ENCODE measurements at places on chromosomes 1 and 21.

- no peak for DNase-seq
Observed at GRCh38 chr1:69175053-69175452, 392.7 kb upstream of the LRRC7 start.

GRCh38 chr1:180964595-180964994 lies 51.9 kb downstream of the KIAA1614 start:
- no peak for DNase-seq

DNA sequence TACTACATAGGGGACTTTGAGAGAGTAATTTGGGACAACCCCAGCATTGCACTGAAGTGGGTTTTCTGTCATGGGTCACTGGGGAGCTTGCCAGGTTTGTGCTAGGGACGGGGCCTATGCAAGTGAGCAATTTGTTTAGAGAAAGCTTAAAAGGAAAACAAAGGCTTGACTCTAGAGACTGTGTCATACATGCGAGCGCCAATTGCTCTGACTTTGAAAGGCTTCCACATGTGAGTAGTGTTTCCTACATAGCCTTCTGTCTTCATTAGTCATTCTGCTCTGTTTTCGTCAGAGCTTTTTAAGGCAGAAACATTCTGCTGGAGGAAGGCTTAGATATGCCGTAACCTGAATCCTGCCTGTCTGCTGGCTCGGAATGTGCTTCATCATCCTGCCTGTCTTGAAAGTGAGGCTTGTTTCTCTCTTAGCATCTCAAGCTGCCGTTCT lies 28.4 kb downstream of the TRIM45 start:
- DNase-seq = no peak

- DNase-seq = no peak
Observed at GRCh38 chr21:39454949-39455668, 3.3 kb downstream of the SH3BGR start.

DNA sequence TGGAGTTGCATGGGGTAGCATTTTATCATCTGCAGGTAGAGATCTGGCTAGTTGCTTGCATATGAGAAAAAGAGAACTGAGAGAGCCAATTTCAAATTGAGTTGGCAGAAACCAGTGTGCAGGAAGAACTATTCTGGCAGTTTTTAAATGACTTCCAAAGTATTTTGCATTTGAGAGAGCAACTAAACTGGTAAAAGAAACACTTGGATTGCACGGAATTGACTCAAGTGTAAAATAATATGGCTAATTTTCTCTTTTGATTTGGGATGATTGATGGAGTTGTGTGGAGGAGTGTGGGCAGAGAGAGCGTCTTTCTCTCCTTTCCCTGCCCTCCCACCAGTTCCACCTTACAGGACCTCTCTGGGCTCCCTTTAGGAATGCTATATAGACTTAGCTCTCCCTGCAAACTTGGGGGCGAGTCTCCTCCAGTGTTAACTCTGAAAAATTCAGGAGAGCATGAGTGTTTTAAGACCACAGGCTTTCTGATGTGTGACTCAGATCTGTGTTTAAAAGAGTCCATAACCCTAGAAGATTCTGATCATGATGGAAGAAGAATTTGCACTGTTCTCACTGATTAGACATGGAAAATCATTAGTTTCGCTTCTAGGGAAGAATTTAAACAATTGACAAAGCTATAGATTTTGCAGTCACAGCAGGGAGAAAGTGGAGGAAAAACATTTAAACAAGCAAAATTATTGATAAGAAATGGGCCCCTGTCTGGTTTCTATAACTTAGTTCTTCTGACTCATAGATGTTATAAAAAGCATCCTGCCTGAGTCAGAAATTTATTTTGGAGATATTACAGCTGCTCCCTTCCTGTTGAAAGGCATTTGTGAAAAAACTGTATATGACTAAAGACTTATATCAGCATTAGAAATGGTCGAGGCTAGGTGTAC lies 24.9 kb upstream of the CTBS start:
- DNase-seq = no peak

DNA sequence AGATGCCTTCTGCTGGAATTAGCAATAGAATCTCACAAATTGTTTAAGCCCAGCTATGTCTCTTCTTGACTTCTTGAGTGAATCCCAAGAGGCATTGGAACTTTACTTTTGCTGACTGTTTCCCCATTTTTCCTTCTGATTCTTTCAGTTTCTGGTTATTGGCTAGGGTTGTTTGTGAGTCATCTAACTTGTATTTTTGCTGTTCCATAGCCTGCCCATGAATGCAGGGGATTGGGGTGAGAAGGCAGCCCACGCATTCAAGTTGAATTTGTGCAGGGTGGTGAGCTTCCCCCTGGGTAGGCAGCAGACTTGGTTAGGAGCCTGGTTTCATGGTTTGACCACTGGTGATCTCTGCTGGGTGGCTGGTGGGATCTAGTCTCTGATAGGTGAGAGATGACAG lies 10.4 kb upstream of the KLF17 start:
- no peak for DNase-seq

GRCh38 chr1:222709700-222710153 lies 2.6 kb downstream of the AIDA start:
- DNase-seq = no peak

GRCh38 chr1:208446271-208446691 lies 202.1 kb upstream of the PLXNA2 start:
- DNase-seq = no peak

- DNase-seq = peak; percentile 16
Observed at GRCh38 chr1:153355445-153356071, 2.1 kb upstream of the S100A9 start.

GRCh38 chr1:40855513-40855912 lies 6.7 kb downstream of the CITED4 start:
- no peak for DNase-seq

DNA sequence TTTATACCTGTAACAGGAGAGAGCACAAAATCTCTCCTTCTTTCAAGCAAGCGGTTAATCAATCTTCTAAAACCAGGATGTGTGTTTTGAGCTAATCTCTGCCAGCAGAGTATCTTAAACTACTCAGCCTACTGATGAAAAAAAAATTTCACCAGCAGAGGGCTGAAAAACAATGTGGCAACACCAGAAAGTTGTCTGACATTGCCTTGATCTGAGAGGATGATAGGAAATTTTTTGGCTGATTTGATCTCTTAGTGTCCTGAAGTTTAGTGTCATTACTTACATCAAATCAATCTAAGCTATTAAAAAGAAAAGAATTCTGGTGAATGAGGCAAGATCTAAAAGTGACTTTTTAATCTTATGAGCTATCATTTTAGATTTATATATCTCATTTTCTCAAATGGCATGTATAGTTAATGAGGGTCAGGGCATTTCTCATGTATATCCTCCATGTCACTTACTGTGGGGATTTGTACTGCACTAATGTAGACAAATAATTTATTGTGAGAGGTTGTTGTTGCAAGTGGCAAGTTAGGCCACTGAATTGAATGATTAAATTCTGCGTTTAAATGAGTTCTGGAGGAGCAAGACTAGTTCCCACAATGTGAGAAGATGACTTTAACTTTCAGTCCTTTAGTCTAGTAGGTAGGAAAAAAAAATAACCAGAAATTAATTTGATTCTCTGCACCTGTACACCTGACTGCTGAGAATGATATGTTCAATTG lies 10.9 kb downstream of the ADAMTS1 start:
- no peak for DNase-seq

DNA sequence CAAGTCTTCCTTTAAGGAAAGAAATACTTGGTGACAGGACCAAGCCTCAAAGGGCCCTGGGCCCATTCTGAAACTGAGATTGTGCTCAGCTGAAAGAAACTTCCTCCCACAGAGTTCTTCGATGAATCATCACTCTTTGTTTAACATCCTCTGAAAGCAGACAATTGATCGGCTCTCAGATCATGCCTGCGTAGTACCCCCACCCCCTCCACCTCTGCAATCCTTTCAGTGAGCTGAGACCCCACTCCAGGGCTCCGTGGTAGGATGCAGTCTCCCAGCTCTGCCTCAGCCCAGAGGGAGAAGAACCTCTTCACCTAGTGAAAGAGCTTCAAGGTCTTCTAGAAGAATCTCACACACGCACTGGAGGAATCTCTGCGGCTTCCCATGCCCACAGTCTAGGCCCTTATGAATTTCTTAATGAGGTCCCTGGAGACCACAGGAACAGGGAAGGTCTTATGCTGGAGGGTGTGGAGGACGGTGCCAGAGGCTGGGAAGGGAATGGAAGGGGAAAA lies 104.9 kb upstream of the SOD1 start:
- DNase-seq = peak; percentile 25

GRCh38 chr1:160454371-160455152 lies 54.2 kb downstream of the VANGL2 start:
- no peak for DNase-seq

DNA sequence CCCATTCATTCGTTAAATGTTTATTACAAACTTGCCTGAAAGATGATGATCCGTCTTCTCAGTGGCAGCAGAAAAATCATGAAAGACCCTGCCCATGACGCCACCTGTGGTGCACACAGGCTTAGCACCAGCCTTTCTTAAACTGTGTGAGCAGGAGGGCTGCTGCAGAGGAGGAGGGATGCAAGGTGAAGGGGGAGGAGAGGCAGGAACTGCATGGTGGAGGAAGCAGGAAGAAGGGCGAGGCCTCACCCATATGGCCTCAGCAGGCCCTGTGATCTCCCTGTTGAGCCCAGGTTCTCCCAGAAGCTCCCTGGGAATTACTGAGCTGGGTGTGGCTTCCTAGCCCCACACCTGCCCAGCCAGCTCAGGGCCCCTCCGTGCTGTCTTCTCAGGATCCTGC lies 25.0 kb upstream of the RD3 start:
- no peak for DNase-seq

GRCh38 chr1:182611787-182612186 lies 7.6 kb upstream of the RGS16 start:
- no peak for DNase-seq

GRCh38 chr1:165352442-165353293 lies 3.8 kb downstream of the LMX1A start:
- no peak for DNase-seq

DNA sequence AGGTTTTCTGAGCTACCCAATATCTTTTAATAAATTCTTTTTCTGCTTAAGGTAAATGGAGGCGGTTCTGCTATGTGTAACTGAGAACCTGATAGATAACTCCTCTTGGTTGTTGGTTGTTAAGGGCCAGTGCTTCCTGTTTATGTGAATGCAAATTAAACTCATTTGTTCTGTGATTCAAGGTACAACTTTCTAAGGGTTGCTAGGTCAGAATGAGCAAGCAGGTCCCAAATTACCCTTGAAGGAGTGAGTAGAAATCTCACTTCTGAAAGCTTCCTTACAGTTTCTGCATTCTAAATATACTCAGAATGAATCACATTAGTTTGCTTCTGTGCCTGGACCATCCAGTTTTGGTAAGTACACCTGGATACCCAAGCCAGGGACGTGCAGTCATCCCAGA lies 15.5 kb upstream of the FAM78B start:
- no peak for DNase-seq

DNA sequence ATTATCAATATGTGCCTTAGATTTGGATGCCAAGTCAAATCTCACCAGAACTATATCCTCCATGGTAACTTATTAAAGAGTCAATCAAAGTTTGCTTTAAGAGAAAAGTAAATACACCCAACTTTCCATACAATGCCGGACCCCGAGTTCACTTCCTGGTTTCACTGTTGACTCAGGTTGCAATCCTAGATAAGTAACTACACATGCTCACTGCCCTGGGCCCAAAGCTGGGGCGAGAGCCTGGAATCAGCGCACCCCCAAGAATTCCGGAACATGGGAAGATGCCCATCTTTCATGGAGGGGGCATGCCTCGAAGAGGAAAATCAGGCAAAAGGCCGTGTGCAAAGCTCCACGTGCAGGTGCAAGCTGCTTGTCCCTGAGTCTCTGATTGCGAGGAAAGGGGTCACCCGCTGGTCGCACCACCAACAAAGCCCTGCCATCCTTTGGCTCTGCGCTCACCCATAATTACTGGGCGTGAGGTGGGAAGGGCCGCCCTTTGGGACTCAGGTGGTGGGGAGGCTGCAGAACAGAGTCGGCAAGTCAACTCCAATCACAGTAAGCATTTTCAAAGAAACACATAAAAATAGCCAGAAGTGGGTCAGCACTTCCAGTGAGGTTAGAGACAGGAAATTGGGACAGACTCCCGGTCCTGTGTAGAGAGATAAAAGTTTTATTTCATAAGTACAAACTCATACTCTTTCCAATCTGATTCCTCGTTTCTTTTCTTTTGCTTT lies 167.7 kb downstream of the TOMM20 start:
- no peak for DNase-seq

DNA sequence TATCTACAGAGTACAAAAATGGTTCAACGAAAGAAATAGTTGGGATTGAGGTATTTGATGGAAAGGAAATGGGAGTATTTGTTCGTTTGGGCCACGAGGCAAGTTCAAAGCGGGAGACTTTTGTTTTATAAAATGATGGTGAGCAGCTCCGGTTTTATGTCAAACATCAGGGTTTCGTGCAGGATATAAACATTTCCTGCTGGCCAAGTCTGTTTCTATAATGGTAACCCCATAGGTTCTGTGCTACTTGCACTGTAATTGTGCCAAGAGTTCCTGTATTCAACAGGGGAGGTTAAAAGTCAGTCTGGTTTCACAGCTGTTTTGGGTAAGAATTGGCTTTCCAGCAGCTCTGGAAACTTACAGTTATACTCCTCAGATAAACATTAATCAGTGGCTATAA lies 290.3 kb upstream of the NRIP1 start:
- DNase-seq = no peak

DNA sequence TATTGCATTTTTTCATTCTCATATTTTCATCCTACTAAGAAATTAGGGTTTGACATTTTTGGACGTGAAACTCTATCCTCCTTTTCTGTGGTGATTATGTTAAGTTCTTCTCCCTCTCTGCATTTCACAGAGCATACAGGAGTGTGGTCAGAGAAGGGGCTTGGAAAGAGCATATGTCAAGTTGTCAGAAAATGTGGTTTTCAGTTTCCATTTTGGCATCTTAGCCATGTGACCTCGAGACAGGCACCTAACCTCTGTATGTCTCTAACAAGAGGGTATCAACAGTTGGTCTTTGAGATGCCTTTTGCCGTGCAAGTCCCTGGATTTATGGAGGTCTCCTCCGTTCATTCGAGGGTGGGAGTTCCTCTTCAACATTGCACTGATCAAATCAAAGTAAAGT lies 140.7 kb downstream of the CYYR1 start:
- DNase-seq = no peak

GRCh38 chr1:205286335-205286950 lies 35.1 kb downstream of the NUAK2 start:
- peak; percentile 58 for DNase-seq

DNA sequence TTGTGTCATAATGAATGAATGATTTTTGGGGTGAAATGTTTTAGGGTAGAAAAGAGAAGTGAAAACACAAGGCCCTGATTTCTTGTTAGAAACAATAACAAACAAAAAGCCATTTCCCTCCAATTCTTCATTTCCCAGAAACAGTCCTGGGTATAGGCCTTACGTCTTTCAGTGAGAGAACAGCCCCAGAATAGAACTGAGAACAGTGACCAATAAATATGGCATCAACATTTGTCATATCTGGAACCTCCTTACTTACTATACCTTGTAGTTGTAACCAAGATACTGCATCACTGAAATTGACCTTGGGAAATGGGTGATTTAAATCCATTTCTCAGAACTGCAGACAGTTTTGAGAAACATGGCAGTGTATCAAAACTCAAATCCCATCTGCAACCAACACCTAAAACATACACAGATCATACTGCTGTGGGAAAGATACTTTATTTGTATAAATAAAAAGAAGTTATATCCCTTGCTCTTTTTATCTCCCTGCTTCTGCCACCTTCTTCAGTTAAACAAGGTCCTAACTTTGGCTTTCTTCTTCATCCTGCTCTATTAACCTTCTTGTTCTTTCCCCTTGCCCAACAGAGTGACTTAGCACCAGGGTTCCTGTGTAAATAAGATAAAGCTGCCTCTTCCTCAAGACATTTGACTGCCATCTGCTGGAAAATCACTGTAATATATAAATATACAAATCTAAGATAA lies 19.5 kb downstream of the XKR8 start:
- DNase-seq = no peak

GRCh38 chr21:43294194-43294902 lies 125.5 kb downstream of the CRYAA start:
- DNase-seq = no peak

- DNase-seq = no peak
Observed at GRCh38 chr1:46098027-46098712, 34.3 kb downstream of the PIK3R3 start.
